CD14-positive monocyte (primary cell): ENCODE measurements at places on chromosomes 2 and 18.

DNA sequence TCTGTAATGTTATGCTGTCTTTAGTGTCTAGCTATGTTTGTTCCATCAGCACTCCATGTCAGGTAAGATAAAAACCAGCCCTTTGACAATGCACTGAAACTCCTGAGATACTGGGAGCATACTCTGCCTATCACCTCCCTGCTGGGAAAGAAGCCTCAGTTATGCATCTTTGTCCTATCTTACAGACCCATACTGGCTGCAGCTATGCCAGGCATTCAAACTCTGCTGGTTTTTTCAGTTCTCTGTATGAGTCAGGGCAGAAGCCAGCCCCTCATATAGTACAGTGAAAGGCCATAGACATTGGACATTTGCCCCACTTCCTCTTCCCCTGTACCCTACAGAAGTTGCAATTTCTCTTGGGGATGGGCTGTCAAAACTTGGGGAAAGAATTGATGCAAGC is 181.1 kb upstream of the RGPD4 start:
- no peak overlapping the region for H3K27ac ChIP-seq
- no peak overlapping the region for H3K4me3 ChIP-seq
- no peaks in the 10 kb centered on the region for H3K27me3 ChIP-seq
- no peak for DNase-seq
- H3K4me1 ChIP-seq, result no peaks in the 10 kb centered on the region

- no peak overlapping the region for H3K4me3 ChIP-seq
- H3K27me3 ChIP-seq, result no peaks in the 10 kb centered on the region
- no peak for DNase-seq
These were observed 1218.8 kb upstream of the LRRTM1 start for GRCh38 chr2:81523344-81523743.

- peak overlapping the region; percentile 18 for H3K4me3 ChIP-seq
- peak overlapping the region; percentile 67 for H3K27ac ChIP-seq
- peaks cover 59% of the 10 kb centered on the region for H3K4me1 ChIP-seq
- H3K36me3 ChIP-seq, result no peaks in the 10 kb centered on the region
These were observed 117.8 kb downstream of the ATL2 start for GRCh38 chr2:38259311-38259710.

- peaks cover 9% of the 10 kb centered on the region for H3K27me3 ChIP-seq
- H3K4me3 ChIP-seq, result no peak overlapping the region
- no peak overlapping the region for H3K27ac ChIP-seq
- no peaks in the 10 kb centered on the region for H3K36me3 ChIP-seq
- no peak for DNase-seq
These were observed 149.2 kb downstream of the INSIG2 start for GRCh38 chr2:118237451-118237850.

DNA sequence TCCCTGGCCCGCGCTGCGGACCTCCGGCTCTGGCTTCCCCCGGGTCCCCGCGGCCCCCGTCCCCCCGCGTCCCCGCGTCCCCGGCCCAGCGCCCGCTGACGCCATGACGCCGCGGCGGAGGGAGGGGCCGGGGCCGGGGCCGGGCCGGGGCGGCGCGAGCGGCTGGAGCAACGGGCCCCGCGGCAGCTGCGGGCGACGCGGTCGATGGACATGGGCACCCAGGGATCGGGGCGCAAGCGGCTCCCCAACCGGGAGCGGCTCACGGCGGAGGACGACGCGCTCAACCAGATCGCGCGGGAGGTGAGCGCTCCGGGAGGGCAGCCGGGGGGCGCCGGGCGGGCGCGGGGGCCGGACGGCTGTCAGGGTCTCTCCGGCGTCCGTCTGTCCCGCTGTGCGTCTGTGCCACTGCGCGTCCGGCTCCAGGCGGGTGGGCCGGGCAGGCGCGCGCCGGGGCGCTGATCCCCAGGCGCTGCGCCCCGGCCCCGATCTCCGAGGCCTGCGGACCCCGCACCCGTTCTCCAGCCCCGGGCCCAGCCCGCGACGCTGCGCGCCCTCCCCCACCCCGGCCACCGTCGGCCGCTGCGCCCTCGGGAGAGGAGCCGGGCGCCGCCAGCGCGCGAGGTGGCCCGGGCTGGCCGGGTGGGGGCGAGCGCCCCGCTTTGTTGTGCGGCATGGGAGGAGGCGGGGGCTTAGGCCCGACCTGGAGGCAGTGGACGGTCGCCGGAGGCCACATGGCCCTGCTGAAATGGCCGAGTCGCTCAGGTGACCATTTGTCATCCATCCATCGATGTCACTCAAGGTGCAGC is at the start of gene LRRFIP1:
Gene LRRFIP1 (plus strand): TSS at position 147 of the 806 bp plus-strand sequence. CDS start 58 bp downstream, at position 205.
- DNase-seq, result peak; percentile 32
- peaks cover 48% of the 10 kb centered on the region for H3K4me1 ChIP-seq
- H3K36me3 ChIP-seq, result no peaks in the 10 kb centered on the region
- no peak within 1 kb of the TSS for H3K27ac ChIP-seq

DNA sequence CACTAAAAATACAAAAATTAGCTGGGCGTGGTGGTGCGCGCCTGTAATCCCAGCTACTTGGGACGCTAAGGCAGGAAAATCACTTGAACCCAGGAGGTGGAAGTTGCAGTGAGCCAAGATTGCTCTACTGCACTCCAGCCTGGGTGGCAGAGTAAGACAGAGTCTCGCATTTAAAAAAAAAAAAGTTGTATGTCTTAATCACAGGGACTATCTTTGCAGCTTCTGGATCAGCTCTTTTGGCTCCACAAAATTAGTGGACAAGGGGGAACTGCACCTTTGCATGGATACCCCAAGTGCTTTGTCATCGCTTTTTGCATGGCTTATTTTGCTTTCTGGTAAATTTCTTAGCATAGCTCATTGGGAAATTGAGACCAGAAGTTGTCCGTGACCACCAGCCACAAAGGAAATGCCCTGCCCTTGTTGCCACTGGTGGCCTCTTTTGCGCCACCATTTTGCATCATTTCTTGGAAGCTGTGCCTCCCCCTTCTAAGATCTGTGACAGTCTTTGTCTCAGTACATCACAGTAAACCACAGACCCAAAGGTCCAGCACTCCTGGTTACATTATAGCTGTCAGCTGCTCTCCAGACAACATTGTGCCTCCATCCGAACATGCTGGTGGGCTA is 43.9 kb upstream of the PCBP1 start:
- peak; percentile 88 for DNase-seq
- no peaks in the 10 kb centered on the region for H3K27me3 ChIP-seq
- peak overlapping the region; percentile 77 for H3K27ac ChIP-seq
- no peak overlapping the region for H3K4me3 ChIP-seq

DNA sequence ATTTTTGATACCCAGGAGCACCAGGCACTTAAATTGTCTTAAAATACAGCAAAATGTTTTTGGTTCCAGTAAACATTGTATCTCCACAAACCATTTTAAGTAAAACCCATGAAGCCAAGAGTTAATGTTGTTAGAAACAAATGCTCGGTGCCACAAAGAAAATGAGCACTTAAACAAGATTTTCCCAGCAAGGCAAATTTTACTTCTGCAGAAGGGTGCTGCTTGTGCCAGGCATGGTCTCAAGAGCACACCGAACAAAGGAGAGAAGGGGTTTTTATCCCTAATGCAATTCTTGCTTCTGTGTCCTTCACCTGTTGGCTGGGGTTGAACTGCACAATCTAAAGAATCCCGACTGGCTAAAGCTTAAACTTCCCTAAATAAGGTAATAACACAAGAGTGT is 286.7 kb downstream of the ADCYAP1 start:
- no peaks in the 10 kb centered on the region for H3K36me3 ChIP-seq
- DNase-seq, result no peak
- no peak overlapping the region for H3K4me3 ChIP-seq
- no peak overlapping the region for H3K27ac ChIP-seq

DNA sequence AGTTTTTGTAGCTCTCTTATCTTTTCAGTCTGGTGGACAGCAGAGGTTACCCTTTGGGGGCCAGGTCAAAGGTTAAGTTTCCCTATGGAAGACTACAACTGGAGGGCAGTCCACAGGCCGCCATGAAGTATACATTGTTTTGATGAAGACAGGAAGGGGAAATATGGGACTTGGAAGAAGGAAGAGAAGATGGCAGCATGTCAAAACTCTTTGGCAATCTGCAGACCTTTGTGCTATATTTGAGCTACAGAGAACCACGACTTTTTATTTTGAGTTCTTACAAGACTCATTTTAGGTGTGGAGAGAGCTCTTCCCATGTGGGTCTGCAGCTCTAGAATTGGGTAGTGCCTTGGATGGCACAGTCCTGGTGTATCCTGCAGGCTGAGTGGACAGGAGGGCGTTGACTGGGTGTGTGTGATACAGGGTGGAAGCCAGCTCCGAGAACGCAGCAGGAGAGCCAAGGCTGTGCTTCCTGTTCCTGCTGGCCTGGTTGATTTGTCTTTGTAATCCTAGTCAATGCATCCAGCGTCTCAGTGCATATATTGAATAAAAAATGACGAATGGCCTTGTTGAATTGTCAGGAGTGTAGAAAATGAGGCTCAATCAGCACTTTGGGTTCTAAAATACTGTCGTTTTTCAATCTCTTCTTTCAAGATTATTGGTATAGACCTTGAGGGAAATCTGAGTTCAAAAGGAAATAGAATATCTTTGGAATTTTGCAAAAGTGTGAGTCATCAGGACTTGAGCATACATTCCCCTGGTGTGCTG is 11.5 kb downstream of the ITGA6 start:
- H3K4me3 ChIP-seq, result no peak overlapping the region
- H3K27me3 ChIP-seq, result peaks cover 52% of the 10 kb centered on the region
- no peak overlapping the region for H3K27ac ChIP-seq
- no peak for DNase-seq

DNA sequence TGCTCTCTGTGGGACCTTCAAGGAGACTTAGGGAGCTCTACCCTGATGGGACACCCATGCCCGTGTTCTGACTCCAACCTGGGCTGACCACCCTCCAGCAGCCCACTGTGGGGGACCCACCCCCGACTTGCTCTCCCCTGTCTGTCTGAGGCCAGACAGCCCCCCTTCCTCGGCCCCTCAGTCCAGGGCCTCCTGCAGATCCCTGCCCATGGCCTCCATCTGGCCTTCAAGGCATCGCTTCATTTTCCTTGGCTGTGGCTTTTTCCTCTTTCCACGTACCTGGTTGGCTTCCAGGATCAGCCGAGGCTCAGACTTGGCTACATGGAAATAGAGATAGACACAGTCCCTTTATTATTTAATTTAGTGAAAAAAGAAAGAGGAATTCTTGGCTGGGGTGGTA is 290.0 kb downstream of the CYP26B1 start:
- no peak overlapping the region for H3K4me3 ChIP-seq
- H3K27ac ChIP-seq, result no peak overlapping the region
- H3K27me3 ChIP-seq, result peaks cover 1% of the 10 kb centered on the region
- no peaks in the 10 kb centered on the region for H3K4me1 ChIP-seq

GRCh38 chr2:70627211-70627898 is 73.7 kb upstream of the TGFA start:
- H3K27ac ChIP-seq, result no peak overlapping the region
- H3K27me3 ChIP-seq, result no peaks in the 10 kb centered on the region
- H3K36me3 ChIP-seq, result no peaks in the 10 kb centered on the region
- H3K4me3 ChIP-seq, result no peak overlapping the region
- no peak for DNase-seq
- H3K4me1 ChIP-seq, result no peaks in the 10 kb centered on the region

GRCh38 chr2:113716291-113716690 is 40.2 kb downstream of the SLC35F5 start:
- no peaks in the 10 kb centered on the region for H3K27me3 ChIP-seq
- no peak overlapping the region for H3K4me3 ChIP-seq
- H3K4me1 ChIP-seq, result no peaks in the 10 kb centered on the region
- no peak overlapping the region for H3K27ac ChIP-seq
- no peak for DNase-seq

DNA sequence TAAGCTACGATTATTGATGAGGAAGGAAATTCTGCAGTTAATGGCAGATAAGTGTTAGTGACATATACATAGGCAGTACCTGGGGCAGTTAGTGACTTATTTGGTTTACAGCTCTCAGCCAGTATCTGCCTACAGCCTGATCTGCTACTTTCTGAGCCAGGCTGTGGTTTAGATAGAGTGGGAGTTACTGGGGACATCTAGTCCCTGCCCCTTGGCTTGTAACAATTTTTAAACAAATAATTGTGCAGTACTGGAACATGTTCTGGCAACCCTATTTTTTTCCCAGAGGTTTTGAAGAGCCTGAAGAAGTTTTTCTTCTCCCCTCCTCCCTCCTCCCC is 2.3 kb downstream of the KIF5C start:
- no peak overlapping the region for H3K27ac ChIP-seq
- H3K4me1 ChIP-seq, result peaks cover 15% of the 10 kb centered on the region
- H3K27me3 ChIP-seq, result peaks cover 76% of the 10 kb centered on the region
- H3K4me3 ChIP-seq, result no peak overlapping the region
- no peaks in the 10 kb centered on the region for H3K36me3 ChIP-seq

DNA sequence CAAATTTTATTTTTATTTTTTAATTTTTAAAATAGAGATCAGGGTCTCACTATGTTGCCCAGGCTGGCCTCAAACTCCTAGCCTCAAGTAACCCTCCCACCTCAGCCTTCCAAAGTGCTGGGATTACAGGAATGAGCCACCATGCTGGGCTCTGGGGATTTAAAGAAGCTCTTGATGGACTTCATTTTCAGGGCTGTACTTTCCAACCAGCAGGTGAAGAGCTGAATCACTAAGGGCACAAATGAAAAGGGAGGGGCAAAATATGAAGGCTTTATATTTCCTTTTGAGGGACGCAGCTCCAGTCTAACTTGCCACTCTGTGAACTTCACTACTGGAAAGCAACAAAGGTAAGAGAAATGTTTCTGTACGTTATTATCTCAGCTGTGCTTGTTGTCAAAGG is at the start of gene SERPINB11:
Gene SERPINB11 (plus strand): TSS at position 301 of the 400 bp plus-strand sequence. CDS start 7,234 bp downstream, outside the sequence.
- no peaks in the 10 kb centered on the region for H3K4me1 ChIP-seq
- no peak within 1 kb of the TSS for H3K4me3 ChIP-seq
- no peak within 1 kb of the TSS for H3K27ac ChIP-seq
- H3K27me3 ChIP-seq, result no peaks in the 10 kb centered on the region

DNA sequence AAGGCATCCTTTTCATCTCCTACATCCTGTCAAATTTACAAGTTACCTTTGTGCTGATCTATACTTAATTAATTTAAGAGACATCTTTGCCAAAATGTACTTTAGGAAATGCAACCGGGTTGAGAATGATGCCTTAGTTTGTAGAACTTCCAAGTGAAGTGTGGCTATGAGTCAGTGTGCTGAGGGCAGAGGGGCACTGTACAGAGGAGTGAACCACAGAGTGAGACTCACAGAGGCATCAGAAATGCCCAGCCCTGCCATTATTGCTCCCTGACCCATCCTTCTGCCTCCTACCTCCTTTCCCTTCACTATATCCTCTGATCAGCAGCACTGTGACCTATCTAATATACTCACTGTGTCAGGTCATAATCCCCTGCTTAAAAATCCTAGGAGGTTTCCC is 320.1 kb downstream of the LRRTM1 start:
- DNase-seq, result no peak
- no peak overlapping the region for H3K27ac ChIP-seq
- no peaks in the 10 kb centered on the region for H3K36me3 ChIP-seq
- peaks cover 2% of the 10 kb centered on the region for H3K27me3 ChIP-seq
- no peaks in the 10 kb centered on the region for H3K4me1 ChIP-seq
- no peak overlapping the region for H3K4me3 ChIP-seq

GRCh38 chr18:35441857-35442595 is 55.7 kb downstream of the INO80C start:
- no peaks in the 10 kb centered on the region for H3K36me3 ChIP-seq
- H3K4me1 ChIP-seq, result no peaks in the 10 kb centered on the region
- no peak for DNase-seq
- no peak overlapping the region for H3K4me3 ChIP-seq
- H3K27ac ChIP-seq, result no peak overlapping the region
- H3K27me3 ChIP-seq, result no peaks in the 10 kb centered on the region

- H3K4me1 ChIP-seq, result peaks cover 3% of the 10 kb centered on the region
- no peak for DNase-seq
- no peak overlapping the region for H3K4me3 ChIP-seq
- no peaks in the 10 kb centered on the region for H3K27me3 ChIP-seq
- peaks cover 6% of the 10 kb centered on the region for H3K36me3 ChIP-seq
- no peak overlapping the region for H3K27ac ChIP-seq
These were observed 96.1 kb upstream of the ZNF397 start for GRCh38 chr18:35144698-35145097.
